ENCODE measurements at places on chromosomes 1 and 21.

GRCh38 chr21:43794311-43794710, 4.9 kb downstream of the RRP1 start:
- no peak for DNase-seq

- DNase-seq = no peak
Observed at GRCh38 chr1:59352065-59352464, 55.2 kb downstream of the FGGY start.

- no peak for DNase-seq
Observed at GRCh38 chr1:188906921-188907641, 1570.6 kb downstream of the BRINP3 start.

DNA sequence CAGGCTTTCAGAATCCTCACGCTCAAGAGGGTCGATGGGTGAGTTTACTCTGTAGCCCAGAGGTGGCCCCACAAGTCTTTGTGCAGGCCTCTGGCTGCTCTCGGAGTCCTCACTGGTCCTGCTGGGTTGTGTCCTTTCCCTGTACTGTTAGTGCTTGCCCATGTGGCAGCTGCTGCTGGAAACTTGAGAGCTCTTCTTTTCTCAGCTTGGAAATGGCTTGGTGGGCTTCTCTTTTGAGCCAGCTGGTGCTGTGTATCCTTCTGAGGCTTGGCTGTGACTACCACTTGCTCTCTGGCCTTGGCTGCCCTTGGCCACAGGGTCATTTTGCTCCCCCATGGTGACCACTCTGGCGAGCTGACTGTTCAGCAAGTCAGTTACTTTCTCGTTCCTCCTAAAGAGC, 82.2 kb upstream of the LMO4 start:
- no peak for DNase-seq

DNA sequence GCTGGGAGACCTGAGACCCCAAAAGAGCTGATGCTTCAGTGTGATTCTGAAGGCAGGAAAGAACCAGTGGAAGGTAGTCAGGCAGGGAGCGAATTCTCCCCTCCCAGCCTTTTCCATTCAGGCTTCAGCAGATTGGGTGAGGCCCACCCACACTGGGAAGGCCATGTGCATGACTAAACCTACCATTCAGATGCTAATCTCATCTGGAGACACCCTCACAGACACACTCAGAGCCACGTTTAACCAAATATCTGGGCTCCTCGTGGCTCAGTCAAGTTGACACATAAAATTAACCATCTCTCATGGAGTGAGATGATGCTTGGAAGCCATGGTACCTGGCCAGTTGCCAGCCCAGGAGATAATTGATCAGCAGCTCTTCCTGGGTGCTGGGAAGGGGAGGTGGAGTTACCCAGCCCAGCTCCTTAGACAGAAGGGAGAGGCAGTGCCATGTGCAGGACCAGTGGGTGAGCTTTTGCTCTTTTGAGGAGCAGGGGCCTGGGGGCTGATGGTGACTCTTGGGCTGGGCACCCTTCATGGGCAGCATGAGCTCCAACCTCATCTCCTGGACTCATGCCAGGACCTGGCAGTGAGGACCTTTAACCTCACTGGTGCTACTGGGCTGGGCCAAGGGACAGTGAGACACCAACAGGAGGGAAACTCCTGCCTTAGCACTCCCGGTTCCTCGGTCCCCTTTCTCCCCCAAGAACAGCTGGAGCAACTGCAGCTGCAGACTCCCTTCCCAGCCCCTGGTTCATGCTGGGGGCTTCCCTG, 89.0 kb upstream of the ACTL8 start:
- no peak for DNase-seq

- peak; percentile 73 for DNase-seq
Observed at GRCh38 chr1:36342426-36343185, 19.2 kb upstream of the EVA1B start.

GRCh38 chr1:162722036-162722435, 68.5 kb upstream of the HSD17B7 start:
- no peak for DNase-seq

- no peak for DNase-seq
Observed at GRCh38 chr1:11753555-11754208, 8.3 kb upstream of the C1orf167 start.

- peak; percentile 56 for DNase-seq
Observed at GRCh38 chr1:175192111-175192629, 406 bp downstream of the KIAA0040 start.

- no peak for DNase-seq
Observed at GRCh38 chr1:193549081-193549480, 362.7 kb upstream of the B3GALT2 start.
